Esophagus squamous epithelium (tissue), 5 donors: ENCODE measurements at places on chromosomes 5 and 9.

DNA sequence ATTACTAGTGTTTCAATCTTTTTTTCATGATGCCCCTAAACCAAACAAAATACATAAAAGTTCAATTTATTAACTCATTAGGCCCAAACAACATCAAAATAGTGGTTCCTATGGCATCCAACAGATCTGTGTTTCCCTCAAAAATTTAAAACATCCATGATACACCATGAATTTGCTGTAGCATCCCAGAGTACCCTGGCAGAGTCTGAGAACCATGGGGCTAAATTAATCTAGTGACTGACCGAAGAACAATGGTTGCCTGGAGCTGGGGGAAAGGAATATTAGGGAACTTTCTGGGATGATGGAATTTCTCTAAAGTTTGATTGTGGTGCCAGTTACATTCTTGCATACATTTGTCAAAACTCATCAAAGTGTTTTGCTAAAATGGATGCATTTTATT, 79.5 kb upstream of the TRIO start:
- no peak for DNase-seq

GRCh38 chr5:88944751-88945531, 62.0 kb upstream of the MEF2C start:
- DNase-seq, result no peak

GRCh38 chr5:159680095-159680494, 236.2 kb upstream of the ADRA1B start:
- no peak for DNase-seq

- DNase-seq, result no peak
Measured at GRCh38 chr5:180172447-180173197, 36.4 kb downstream of the RASGEF1C start.

DNA sequence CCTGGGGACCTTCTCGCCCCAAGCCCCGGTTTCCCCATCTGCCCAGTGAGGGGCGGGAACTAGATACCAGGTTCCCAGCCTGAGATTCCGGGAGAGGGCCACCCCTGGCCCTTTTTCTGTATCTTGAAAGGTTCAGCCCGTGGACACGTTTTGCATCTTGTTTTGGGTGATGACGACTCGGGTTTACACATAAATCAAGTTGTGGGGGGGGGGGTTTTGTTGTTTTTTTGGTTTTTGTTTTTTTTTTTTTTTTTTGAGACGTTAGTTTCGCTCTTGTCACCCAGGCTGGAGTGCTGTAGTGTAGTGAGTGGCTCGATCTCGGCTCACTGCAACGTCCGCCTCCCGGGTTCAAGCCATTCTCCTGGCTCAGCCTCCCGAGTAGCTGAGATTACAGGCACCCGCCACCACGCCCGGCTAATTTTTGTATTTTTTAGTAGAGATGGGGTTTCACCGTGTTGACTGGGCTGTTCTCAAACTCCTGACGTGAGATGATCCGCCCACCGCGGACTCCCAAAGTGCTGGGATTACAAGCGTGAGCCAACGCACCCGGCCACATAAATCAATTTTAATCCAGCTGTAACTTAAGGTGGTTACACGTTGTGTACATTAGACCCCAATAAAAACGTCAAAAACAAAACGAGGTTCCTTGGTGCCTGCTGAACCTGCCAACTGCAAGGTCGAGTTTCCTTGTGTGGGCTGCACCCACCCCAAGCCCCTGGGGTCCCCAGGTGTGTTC, 1.1 kb upstream of the BRD3 start:
- no peak for DNase-seq

DNA sequence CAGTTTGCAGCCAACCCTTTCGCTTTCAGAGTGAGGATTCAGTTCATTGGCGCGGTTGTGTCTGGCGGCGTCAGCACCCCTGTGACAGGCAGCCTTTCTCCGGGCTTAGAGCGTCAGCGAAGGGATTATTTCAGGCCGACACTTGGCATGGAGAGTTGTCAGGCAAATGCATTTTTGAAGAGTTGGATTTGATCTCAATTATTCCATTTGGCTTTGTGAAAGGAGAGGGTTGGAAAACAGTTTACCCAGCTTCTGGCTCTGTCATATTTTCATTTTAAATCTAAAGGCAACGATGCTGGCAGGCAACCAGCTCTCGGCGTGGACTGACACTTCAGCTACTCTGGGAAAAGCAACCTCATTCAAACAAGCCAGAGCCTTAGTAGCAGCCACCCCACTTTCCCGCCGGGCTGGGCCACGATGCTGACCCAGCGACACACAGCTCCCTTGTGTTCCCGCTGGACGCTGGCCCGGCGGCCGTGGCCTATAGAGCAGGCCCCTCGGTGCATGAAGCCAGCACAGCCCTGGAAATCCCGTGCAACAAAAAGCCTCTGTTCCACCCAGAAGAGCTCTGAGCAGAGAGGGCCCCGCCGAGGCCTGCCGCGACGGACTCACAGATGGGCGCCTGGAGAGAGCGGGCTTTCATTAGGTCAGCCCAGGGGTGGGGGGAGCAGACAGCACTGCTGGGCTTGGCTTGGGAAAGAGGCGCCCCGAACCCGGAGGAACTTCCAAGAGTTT, 28.9 kb upstream of the LPCAT1 start:
- DNase-seq, result no peak
